Hepatocyte (in vitro differentiated cells): ENCODE measurements at places on chromosomes 2 and 18.

GRCh38 chr2:84451579-84451978, 7.5 kb downstream of the SUCLG1 start:
- peaks cover 5% of the 10 kb centered on the region for H3K4me1 ChIP-seq
- no peak overlapping the region for H3K4me3 ChIP-seq
- no peaks in the 10 kb centered on the region for H3K27me3 ChIP-seq
- no peak overlapping the region for H3K27ac ChIP-seq
- no peak for DNase-seq
- H3K36me3 ChIP-seq, result no peaks in the 10 kb centered on the region

DNA sequence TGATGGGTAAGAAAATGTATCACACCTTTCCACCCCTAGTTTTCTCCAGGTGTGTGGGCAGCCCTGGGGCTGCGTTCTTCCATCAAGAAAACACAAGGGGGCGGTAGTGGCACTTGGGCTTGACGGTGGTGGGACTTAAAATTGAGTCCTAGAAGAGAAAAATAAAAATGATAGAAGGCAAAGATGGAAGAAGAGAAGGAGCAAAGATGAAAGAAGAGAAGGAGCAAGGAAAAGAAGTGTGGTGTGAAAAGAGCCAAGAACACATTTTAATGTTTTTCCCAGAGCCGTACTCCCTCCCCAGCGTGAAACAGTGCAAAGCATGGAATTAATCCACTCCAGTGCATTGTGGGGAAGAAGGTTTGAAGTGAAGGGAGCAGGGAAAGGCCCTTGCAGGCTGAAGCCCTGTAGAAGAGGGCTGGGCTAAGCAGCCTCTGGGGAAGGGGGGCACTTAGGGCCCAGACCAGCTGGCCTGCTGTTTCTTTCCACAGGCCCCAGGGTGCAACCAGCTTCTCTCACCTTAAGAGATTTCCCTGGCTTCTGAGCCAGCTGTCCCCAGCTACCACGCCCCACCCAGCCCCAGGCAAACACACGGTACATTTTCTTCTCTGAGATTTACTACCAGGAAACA, 256.8 kb downstream of the RNF152 start:
- peak overlapping the region; percentile 60 for H3K27ac ChIP-seq
- H3K36me3 ChIP-seq, result no peaks in the 10 kb centered on the region
- H3K4me3 ChIP-seq, result no peak overlapping the region
- peak; percentile 75 for DNase-seq
- no peaks in the 10 kb centered on the region for H3K27me3 ChIP-seq

DNA sequence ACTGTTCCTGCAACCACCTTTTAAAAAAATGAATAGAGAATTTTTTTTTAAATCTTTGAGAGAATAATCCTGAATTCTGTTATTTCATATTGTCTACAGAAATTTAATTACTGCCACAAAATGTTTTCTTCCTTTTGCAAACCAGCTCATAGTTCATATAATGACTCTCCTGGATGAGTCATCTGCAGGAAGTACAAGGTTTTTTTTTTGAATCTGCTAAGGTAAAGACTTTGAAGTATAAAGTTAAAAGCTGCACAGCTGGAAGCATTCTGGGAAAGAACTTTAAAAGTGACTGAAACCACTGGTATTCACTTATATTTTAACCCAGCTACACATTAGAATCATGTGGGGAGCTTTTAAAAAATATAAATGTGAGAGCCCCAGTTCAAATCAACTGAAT, 25.4 kb downstream of the SESTD1 start:
- no peaks in the 10 kb centered on the region for H3K27me3 ChIP-seq
- peak; percentile 30 for DNase-seq
- H3K4me1 ChIP-seq, result peaks cover 23% of the 10 kb centered on the region
- no peaks in the 10 kb centered on the region for H3K36me3 ChIP-seq

DNA sequence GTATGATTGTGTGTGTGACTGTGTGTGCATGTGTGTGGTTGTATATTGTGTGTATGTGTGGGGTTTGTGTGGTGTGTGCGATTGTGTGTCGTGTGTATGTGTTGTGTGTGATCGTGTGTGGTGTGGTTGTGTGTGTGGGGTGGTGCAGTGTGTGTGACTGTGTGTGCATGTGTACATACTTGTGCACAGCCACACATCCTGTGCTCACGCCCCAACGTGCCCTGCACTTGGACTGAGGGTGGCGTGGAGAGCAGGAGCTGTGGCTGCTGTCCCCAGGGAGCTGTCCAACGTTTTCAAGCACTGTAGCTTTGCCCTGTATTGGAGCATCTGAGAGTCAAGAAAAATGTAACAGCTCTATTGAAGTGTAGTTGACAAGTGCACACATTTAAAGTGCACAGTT, 243.2 kb upstream of the HDAC4 start:
- no peak overlapping the region for H3K27ac ChIP-seq
- DNase-seq, result peak; percentile 49
- no peaks in the 10 kb centered on the region for H3K4me1 ChIP-seq
- H3K27me3 ChIP-seq, result no peaks in the 10 kb centered on the region

DNA sequence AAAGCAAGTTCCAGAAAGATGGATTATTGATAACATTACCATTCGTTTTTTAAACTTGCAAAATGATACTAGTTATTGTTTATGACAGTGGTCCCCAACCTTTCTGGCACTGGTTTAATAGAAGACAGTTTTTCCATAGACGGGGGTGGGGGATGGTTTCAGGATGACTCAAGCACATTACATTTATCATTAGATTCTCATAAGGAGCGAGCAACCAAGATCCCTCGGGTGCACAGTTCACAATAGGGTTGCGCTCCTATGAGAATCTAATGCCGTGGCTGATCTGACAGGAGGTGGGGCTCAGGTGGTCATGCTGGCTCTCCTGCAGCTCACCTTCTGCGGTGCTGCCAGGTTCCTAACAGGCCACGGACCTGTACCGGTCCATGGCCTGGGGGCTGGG, 86.2 kb downstream of the BCL2 start:
- no peaks in the 10 kb centered on the region for H3K36me3 ChIP-seq
- peaks cover 10% of the 10 kb centered on the region for H3K4me1 ChIP-seq
- DNase-seq, result no peak
- no peak overlapping the region for H3K4me3 ChIP-seq

GRCh38 chr2:136916131-136916530, 150.8 kb downstream of the THSD7B start:
- no peak overlapping the region for H3K4me3 ChIP-seq
- no peaks in the 10 kb centered on the region for H3K36me3 ChIP-seq
- no peaks in the 10 kb centered on the region for H3K27me3 ChIP-seq
- DNase-seq, result no peak
